ENCODE measurements at places on chromosomes 4 and X.

DNA sequence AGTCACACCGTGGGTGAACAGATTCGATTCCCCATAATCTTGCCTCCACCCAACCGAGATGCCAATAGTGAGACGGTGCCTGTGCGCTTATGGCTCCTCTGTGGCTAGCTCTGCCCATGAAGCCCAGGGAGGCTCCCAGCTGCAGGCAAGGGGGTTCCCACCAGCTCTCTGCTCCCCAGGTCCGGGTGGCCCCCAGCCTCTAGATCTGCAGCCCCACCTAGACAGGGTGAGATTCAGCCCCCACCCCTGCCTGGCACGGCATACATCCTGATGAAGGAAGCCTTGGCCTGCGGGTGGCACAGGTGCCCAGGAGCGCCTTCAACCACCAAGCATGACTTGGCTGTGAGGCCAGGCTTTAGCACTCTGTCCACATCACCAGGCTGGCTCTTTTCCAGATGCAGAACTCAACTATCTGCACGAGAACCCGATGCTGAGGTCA lies 40.6 kb downstream of the WDR1 start:
- DNase-seq: no peak

- DNase-seq: no peak
Observed at GRCh38 chr4:74618659-74619058, 173.7 kb downstream of the AREG start.

GRCh38 chrX:110294087-110294486 lies 23.8 kb downstream of the AMMECR1 start:
- DNase-seq: no peak

GRCh38 chrX:69323786-69324720 lies 158.8 kb upstream of the PJA1 start:
- peak; percentile 74 for DNase-seq

GRCh38 chr4:37620176-37620575 lies 66.0 kb downstream of the RELL1 start:
- no peak for DNase-seq

DNA sequence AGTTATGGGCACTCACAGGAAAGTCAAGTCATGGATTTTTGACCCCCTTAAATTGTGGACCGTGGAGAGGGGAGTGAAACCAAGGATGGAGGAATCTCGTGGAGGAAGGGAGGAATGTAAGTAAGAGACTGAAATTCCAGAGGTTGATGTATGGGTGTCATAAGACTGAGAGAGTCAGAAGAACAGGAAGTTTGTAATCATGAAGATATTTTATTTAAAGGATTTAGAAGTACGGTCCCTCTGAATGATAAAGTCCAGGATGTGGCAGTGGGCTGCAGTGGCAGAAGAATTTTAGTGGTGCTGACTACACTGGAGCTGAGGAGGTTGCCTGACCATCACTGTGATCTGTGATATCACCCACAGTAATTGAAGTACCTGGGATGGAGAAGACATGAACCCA lies 57.8 kb downstream of the DCLK2 start:
- no peak for DNase-seq

DNA sequence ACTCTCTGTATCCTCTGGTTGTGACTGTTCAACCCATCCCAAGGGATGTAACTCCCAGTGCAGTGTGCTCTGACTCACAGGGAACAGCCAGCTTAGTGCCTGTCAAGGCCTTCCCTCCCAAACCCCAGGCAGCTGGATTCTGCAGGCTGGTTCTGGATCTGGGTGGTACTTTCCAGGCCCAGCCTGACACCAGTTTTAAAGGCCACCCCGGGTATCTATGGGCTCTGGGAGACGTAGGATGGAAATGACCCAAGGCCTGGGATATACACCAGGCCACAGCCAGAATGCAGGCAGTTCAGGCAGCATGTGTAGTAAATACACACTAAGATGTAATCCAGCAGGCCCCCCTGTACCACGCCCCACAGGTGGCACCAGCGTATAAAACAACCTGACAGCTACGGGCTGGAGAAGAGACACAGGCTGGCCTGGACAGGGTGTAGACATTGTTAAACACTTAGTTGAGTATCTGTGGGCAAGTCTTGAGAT lies 64.2 kb downstream of the SPINK2 start:
- DNase-seq: peak; percentile 18

DNA sequence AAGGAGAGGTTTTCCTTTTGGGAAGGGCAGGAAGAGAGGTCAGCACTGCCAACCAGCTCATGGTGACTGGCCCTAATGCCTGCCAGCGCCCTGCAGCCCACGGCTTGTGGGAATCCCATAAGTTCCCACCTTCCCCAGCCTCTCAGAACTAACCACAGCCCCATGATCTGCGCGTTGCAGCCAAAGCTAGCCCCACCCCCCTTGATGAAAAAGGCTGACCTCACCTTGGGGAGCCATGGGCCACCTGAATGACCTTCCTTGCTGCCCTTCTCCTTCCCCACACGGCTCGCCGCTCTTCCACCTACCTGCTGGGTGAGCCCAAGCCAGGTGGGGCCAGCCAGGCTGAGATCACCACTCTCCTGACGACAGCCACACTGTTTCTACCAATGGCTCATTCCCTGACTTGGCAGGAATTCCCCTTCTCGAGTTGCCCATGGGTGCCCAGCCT lies 3.9 kb upstream of the ELF4 start:
- no peak for DNase-seq

GRCh38 chrX:128800138-128800537 lies 723.2 kb downstream of the SMARCA1 start:
- DNase-seq: no peak

- peak; percentile 84 for DNase-seq
Observed at GRCh38 chr4:38675146-38676121, 11.4 kb downstream of the KLF3 start.

DNA sequence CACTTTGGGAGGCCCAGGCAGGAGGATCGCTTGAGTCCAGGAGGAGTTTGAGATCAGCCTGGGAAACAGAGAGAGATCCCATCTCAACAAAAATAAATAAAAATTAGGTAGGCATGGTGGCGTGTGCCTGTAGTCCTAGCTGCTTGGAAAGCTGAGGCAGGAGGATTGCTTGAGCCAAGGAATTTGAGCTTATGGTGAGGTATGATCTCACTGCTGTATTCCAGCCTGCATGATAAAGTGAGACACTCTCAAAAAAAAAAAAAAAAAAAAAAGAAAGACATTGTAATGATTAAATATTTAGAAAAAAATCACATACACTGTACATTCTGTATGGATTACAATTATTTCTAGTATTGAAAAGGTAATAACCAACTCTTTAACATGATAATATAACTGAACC lies 87.1 kb downstream of the SLIT2 start:
- DNase-seq: no peak

DNA sequence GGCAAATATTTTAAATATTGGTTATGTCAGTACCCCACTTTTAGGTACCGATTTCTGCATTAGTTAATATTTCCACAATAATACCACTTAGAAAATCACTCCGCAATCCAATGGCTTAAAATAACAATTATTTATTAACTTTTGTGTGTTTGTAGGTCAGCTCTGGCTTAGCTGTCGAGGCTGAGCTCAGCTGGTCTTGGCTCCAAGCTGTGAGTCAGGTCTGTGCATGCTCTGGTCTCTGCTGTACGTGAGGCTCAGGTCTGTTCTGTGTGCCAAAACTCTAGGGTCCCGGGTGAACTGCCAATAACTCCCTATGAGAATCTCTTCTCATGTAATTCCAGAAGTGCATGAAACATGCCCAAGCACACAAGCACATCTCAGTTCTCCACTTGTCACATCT lies 245.8 kb upstream of the GK2 start:
- no peak for DNase-seq

DNA sequence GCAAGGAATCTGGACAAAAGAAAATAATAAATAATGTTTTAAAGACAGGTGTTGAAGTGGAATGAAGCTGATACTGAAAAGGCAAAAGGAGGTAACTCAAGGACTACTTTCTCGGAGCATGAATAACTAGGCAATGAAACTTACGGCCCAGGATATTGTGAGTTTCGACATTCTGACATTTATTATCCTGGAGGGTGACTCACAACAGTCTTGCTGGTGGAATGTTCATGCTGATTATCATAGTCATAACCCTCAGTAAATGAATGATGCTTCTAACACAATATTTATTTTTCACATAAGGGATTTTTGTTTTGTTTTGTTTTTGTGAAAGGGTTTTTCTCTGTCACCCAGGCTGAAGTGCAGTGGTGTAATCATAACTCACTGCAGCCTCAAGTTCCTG lies 147.0 kb upstream of the HPGD start:
- DNase-seq: no peak

GRCh38 chr4:125244848-125245450 lies 69.8 kb upstream of the FAT4 start:
- DNase-seq: no peak

GRCh38 chrX:66024092-66024467 lies 15.8 kb downstream of the VSIG4 start:
- no peak for DNase-seq

- peak; percentile 29 for DNase-seq
Observed at GRCh38 chr4:25938787-25939186, 24.8 kb downstream of the SMIM20 start.

Data from glutamatergic neuron (in vitro differentiated cells).